ENCODE measurements at places on chromosomes 12 and 14. TPM values are rescaled to one million over a fixed set of nuclear protein-coding genes. Genes with fewer than 3 reads are reported as not detected.

JPH4 gene
- total RNA-seq = not detected

SALL2 gene
- total RNA-seq = 0.96 TPM

PROX2 gene
- not detected for total RNA-seq

GPR132 gene
- 0.65 TPM for total RNA-seq

DBX2 gene
- total RNA-seq = not detected

SLCO1B3 gene
- total RNA-seq = 14.9 TPM

CPNE6 gene
- total RNA-seq = not detected

BDKRB2 gene
- 2.6 TPM for total RNA-seq

PDZRN4 gene
- total RNA-seq = not detected

CLEC1B gene
- total RNA-seq = not detected

TMEM132C gene
- not detected for total RNA-seq

ARHGAP9 gene
- total RNA-seq = 0.36 TPM

CEBPE gene
- total RNA-seq = not detected

RNASE7 gene
- total RNA-seq = not detected

MIPOL1 gene
- 3.6 TPM for total RNA-seq

CLEC4C gene
- total RNA-seq = not detected

ITGA7 gene
- 1.3 TPM for total RNA-seq

LRCOL1 gene
- total RNA-seq = not detected

TXNDC16 gene
- 1.2 TPM for total RNA-seq

INHBC gene
- 0.05 TPM for total RNA-seq

DEPDC4 gene
- total RNA-seq = 1.3 TPM

POTEG gene
- not detected for total RNA-seq

RNASE3 gene
- not detected for total RNA-seq

PARP11 gene
- total RNA-seq = 1.5 TPM

MYRFL gene
- not detected for total RNA-seq

KRT83 gene
- total RNA-seq = 6.5 TPM

IKBIP gene
- total RNA-seq = 71.1 TPM

AMHR2 gene
- total RNA-seq = 1.4 TPM
